Skin of body (tissue), 3 donors: ENCODE measurements at places on chromosomes 5 and 9. TPM values are rescaled to one million over a fixed set of nuclear protein-coding genes. Genes with fewer than 3 reads are reported as not detected.
A peak's percentile ranks its signal among the peaks of the same experiment; 100 is the strongest.

- DNase-seq = no peak
Measured at GRCh38 chr9:79104216-79104615, 467.5 kb upstream of the TLE4 start.

Gene ZBTB6
- 23.5 TPM for total RNA-seq

GRCh38 chr5:56447232-56447631 lies 214.1 kb upstream of the ANKRD55 start:
- DNase-seq = no peak

- no peak for DNase-seq
Measured at GRCh38 chr5:74136276-74136825, 504.2 kb downstream of the ENC1 start.

GRCh38 chr9:92617195-92617813 lies 52.6 kb downstream of the IPPK start:
- no peak for DNase-seq

DNA sequence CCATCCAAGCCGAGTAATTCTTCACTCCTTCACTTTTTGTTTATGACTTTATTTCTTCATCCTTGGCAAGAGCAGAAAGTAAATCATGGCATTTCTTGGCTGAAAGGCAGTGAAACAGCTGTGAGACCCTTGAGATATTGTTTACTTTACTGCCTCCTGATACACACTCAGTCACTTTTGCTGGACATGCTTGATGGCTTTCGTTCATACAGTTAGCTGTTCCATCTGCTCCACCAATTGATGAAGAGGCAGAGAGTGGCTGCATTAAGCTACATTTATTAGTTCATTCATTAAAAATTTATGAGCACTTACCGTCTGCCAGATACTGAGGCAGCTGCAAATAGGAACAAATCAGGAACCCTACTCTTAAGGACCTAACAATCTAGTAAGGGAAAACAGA lies 184.4 kb upstream of the OR13F1 start:
- DNase-seq = no peak

Gene SPATA31C1
- not detected for total RNA-seq

- peak; percentile 28 for DNase-seq
Measured at GRCh38 chr5:102971676-102972293, 148.2 kb downstream of the GIN1 start.

- no peak for DNase-seq
Measured at GRCh38 chr9:38068701-38069628, at the start of gene SHB. SHB (minus strand) TSS chr9:38069227; CDS start chr9:38068645, 582 bp downstream.

DNA sequence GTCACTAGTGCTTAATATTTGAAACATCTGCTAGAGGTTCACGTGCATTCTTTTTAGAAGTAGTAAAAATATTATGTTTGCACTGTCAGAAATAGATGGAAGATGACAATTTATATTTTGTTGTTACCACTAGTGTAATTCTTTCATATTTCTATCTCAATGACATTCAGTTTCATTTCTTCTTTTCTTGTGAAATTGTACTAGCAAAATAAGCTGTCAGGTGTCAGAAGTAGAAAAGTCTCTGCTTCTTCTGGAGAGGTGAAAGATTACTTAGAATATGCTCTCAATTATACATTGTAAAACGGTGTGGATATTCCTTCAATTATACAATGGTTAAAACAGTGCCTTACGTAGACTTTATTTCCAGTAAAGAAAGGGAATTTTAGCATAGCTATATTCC lies 395.4 kb downstream of the CSNK1G3 start:
- DNase-seq = no peak

DNA sequence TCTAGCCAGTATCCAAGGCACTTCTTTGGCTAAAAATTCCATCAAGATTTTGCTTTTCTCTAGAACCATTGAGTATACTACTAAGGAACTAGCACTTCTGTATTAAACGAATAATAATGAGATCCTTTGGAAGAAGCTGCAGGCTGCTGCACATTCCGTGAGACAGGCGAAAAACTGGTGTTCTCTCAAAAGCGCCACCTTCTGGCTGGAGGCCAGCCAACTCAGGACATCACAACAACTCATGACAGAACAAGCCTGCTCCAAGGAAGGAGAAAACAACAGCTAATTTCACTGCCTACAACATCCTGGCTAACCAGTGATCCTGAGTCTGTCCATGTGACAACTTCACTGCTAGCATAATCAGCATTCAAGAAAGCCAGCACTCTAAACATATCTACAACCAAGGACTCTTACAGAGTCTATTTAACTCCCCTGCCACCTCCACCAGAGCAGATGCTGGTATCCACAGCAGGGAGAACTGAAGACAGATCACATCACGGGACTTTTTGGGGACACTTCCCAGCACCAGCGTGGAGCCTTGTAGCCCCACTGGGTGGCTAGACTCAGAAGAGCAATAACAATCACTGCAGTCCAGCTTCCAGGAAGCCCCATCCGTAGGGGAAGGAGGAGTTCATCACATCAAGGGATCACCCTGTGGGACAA lies 150.5 kb downstream of the YTHDC2 start:
- DNase-seq = no peak

GRCh38 chr5:124764992-124765611 lies 18.7 kb upstream of the ZNF608 start:
- DNase-seq = no peak

DNA sequence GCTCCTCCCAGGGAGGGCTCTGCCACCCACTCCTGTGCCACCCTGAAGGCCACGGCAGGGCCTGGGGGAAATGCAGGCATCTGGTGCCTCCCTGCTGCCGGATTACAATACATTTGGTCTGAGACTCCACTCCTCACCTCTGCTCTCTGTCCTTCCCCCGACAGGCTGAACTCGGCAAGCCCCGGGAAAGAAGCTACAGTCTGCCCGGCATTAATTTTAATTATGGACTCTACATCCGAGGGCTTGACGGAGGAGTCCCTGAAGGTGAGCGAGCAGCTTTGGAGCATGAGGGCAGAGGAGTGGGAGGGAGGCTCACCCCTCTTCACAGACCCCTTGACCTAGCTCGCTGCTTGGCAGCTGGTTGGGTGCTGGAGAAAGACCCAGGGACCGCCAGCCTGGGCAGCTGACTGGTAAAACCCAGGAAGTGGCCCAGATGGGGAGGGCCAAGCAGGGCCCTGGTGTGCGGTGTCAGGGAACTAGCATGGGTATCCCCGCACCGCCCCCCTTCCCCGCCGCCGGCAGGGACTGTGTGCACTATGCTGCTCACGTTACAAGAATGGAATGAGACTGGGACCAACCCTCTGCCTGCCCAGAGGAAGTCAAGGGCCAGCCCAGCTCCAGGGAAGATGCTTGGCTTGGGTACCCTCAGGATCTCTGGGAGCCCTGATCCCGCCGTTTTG lies 83.7 kb upstream of the BARHL1 start:
- DNase-seq = no peak

- DNase-seq = no peak
Measured at GRCh38 chr5:127969002-127969401, 114.6 kb upstream of the SLC12A2 start.

Gene SPATA31A7
- total RNA-seq = not detected

GRCh38 chr9:93243112-93243511 lies 59.2 kb downstream of the WNK2 start:
- no peak for DNase-seq

GRCh38 chr5:97102010-97102470 lies 40.4 kb downstream of the LIX1 start:
- DNase-seq = no peak

DNA sequence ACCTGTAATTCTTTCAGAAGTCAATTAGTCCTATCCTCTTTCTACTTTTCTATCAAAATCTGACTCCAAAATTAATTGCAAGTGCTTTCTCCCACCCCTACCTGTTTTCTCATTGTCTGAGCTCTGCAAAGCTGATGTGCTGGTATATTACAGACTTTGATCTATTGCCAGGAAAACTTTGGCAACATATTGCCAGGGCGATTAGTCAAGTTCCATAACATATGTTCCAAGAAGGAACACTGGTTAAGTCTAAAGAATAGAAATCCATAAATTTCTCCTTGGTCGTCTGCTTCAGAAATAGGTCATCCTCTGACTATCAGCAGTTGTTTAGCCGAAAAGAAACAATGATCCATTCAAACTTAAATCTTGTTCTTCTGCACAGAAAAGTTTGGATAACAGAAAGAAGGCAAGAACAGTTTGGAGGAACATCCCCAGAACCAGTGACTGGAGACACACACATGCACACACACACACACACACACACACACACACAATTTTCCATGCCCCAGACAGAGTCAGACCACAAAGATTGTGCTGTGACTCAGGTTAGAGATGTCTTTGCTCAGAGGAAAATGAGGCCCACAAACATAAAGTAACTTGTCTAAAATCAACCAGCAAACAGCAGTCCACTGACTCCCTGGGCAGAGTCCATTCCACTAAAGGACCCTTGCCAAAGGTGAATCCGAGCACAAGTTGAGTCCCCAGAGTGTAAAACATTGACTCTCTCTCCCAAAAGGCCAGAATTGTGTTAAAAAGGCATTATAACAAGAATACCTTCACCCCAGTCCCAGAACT lies 202.1 kb downstream of the DEPDC1B start:
- no peak for DNase-seq

DNA sequence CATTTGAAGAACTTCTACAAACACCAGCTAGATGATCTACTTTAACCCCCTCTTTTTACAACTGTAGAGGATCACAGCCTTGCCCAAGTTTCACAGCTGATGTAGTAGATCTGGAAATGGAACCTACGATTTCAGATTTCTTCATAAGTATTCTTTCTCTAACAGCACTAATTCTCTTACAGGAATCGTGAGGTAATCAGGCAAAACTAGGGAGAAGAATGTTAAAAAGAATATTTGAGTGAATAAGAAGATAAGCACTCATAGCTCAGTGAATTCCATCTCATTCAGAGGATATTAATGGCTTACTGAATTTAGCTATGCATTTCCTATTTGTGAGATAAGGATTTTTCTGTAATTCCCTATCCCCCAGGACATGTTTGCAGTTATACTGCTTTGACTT lies 42.1 kb downstream of the NADK2 start:
- no peak for DNase-seq

- DNase-seq = no peak
Measured at GRCh38 chr5:36724467-36725332, 118.3 kb downstream of the SLC1A3 start.

- no peak for DNase-seq
Measured at GRCh38 chr5:159340511-159340910, 10.2 kb upstream of the IL12B start.
